ENCODE measurements at places on chromosomes 11 and 22. TPM values are rescaled to one million over a fixed set of nuclear protein-coding genes. Genes with fewer than 3 reads are reported as not detected.

- DNase-seq = peak; percentile 41
These were observed 547 bp downstream of the UVRAG start for GRCh38 chr11:75815345-75816168.

DNA sequence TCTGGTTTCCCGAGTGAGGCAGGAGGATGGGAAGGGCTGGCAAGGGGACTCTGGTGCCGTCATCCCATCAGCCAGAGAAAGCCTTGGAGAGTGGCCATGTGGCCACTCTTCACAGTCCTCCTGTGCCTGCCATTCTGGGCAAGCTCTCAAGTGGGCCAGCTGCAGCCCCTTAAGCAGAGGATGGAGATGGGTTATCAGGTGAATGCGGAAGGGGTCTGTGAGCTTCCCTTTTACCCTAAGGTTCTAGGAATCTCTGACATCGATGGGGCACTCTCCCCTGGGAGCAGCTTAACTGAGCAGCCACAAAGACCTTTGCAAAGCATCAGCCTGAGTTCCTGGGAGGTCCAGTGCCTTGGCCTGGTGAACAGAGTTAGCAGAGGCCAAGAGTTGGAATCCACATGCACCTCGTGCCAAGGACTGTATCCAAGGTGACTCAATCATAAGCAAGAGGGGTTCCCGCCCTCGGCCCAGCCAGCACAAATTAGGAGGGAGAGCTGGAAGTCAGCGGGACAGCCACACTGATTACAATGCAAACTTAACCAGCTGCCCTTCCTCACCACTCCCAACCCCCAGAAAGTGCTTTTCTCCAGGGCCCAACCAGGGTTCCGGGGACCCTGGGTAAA, 193.6 kb downstream of the BUD13 start:
- DNase-seq = no peak

DNA sequence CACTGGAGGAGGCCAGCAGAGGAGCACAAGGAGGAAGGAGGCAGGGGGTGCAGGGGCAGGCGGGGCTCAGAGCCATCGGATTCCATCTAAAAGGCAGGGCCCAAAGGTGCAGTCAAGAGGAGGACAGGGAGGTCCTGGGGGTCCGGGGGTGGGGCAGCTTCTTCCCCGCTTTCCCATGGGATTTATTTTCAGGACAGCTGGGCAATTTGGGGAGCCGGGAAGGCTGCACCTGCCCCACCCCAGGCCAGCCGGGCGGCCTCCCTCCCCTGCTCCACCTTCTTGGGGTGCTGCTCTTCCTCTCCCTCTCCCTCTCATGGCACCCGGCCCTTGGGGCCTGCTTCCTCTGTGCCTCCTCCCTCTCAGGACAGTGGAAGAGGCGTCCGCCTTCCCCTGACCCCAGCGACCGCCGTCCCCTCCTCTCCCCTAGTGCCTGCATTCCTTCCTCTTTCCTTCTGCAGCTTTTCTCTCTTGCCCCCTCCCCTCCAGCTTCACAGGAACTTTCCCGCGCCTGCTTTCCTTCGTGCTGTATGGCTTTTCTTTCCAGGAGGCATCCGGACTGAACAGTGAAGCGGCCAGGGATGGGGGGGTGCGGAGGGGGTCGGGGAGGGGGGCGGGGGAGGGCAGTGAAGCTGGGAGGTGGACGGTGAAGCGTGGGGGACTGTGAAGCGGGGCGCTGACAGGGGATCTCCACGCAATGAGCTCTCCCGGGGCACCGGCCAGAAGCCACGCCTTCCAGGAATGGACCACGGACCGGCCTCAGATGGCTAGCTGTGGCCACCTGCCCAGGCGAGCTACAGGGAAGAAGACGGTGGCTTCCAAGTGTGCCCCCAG, 26.9 kb downstream of the APOBEC3H start:
- DNase-seq = no peak

DNA sequence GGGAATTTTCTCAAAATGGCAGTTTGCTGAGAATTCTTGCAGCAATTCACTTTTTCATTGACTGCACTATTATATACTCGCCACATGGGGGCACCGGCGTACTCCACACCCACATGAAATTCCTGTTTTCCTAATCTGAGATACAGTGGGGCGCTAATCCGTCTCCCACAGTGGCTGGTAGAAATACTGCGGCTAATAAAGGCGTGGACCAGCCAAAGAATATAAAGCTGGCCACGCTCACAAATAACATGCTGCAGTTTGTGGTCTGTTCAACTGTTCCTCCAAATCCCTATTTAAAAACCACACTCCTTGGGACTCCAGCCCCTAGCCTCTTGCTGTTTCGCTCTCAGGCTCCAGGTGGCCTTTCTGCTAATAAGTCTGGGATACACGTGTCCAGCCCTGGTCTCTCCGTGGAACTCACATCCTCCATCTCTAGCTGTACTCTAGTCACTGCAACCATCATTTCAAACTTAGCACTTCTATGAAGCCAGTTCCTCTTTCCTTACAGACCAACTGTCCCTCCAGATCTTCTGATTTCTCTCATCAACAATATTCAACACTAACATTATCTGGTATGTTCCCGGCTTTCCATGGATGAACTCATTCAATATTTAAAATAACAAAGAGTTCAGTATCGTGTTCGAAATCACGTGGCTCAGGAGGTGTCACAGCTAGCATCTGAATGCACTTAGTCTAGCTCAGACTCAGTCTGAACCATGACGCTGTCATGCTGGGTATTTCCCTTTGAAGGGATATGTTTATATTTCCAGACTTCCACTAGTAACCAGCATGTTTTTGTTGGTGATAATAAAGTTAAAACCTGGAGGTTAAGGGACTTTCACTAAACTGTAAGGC, 22.0 kb downstream of the TBRG1 start:
- DNase-seq = no peak

Gene SMCO4
- total RNA-seq = 31.2 TPM

- DNase-seq = no peak
These were observed 5.6 kb downstream of the CCDC82 start for GRCh38 chr11:96384156-96384555.

Gene TTC36
- total RNA-seq = 1.4 TPM

DNA sequence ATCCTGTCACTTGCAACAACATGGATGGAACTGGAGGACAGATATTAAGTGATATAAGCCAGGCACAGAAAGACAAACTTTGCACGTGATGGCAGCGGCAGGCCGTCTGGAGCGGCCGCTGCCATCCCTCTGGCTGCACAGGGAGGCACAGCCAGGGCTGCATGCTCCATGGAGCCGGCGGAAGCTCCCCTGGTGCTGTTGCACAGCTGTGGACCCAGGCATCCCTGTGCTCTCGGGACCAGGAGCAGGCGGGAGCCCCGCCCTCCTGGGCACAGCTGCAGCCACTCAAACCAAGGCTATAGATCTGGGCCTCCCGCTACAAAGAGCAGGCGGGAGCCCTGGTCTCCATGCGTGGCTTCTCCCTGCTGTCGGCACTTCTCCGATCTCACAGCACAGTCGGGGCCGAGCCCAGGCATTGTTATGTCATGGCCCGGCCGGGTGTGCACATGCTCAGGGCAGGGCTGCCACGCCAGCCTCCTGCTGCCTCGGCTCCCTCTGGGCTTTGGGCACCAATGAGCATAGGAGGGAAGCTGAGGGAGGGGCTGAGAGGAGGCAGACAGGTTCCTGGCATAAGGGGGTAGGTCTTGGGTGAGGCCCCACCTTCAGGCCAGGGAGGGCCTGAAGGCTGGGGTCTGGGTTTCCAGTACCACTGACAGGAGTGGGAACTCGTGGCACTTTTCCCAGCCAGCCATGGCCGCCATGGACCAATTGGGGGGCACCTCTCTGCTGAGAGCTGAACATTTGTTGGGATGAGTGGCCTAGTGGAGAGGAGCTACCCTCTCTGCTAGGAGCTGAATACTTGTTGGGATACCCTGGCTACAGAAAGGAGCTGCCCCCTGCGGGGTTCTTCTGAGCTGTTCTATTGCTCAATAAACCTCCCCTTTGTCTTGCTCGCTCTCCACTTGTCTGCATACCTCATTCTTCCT, 16.7 kb downstream of the RRP8 start:
- DNase-seq = peak; percentile 69

GRCh38 chr11:110613197-110613918, 98.9 kb downstream of the ARHGAP20 start:
- DNase-seq = no peak

- no peak for DNase-seq
These were observed 70.0 kb downstream of the CWF19L2 start for GRCh38 chr11:107387666-107388065.
